ENCODE measurements at places on chromosomes 7 and 10. TPM values are rescaled to one million over a fixed set of nuclear protein-coding genes. Genes with fewer than 3 reads are reported as not detected.

GRCh38 chr10:88879534-88880281 lies at the start of gene STAMBPL1:
Gene STAMBPL1 (plus strand): TSS chr10:88880245. CDS start chr10:88901709, 21,464 bp downstream.
- DNase-seq: peak; percentile 67

The FEZF1 gene
- total RNA-seq: not detected

- DNase-seq: no peak
Measured at GRCh38 chr7:30877015-30877769, 34.5 kb upstream of the AQP1 start.

DNA sequence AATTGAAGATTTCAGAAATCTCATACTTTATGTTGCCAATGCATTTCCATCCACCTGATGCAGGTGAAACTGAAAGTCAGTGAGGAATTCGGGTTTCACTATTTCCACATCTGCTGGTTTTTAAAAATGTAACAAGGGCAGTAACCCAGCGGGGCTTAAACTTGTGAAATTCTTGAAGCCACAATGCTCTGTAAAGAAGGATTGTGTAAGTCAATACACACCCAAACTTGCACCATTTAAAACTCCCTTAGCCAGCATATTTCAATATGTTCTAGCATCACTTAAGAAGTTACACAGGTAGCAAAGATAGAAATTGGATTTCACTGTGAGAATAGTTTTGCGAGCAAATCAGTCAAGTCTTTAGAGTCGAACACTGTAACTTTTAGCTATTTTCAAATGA lies 386.1 kb downstream of the PLXDC2 start:
- DNase-seq: no peak

GRCh38 chr7:158620418-158620817 lies 32.8 kb upstream of the PTPRN2 start:
- no peak for DNase-seq

GRCh38 chr7:124033095-124033806 lies 384 bp upstream of the TMEM229A start:
- DNase-seq: peak; percentile 57

- no peak for DNase-seq
Measured at GRCh38 chr7:37011151-37011890, 287.0 kb upstream of the AOAH start.

The AGBL3 gene
- 2.2 TPM for total RNA-seq

- peak; percentile 86 for DNase-seq
Measured at GRCh38 chr10:75211007-75211691, 553 bp downstream of the VDAC2 start.

The SAMD9 gene
- total RNA-seq: 30.4 TPM

DNA sequence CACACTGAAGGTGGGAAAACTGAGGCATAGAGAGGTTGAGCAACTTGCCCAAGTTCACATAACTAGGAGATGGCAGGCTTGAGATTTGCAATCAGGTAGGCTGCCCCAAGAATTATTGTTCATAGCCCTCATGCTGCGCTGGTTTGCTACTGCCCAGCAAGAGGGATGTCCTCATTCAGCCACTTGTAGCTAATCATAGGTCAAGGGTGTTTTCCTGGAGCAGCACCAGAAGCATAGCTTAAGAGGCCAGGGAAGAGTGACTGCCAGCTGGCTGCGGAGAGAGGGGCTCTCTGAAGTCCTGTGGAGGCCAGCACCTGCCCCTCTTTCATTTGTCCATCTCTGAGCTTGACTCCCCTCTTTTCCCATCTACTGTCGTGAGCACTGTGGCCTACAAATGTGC lies 15.0 kb downstream of the CDHR3 start:
- no peak for DNase-seq

The HOGA1 gene
- total RNA-seq: 2.7 TPM

GRCh38 chr7:135792866-135793265 lies 44.3 kb upstream of the FAM180A start:
- DNase-seq: no peak

DNA sequence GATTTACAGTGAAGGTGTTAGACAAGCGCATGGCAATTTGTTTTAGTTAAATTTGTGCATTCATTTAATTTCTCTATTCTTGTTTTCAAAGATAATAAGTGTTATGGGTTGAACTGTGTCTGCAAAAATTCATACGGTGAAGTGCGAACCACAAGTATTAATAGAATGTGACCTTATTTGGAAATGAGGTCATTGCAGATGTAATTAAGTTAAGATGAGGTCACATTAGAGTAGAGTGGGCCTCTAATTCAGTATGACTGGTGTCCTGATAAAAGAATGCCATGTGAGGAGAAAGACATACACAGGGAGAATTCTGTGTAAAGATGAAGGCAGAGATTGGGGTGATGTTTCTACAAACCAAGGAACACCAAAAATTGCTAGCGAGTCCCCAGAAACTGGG lies 158.8 kb upstream of the SEMA3E start:
- DNase-seq: no peak

- no peak for DNase-seq
Measured at GRCh38 chr10:18533896-18534295, 117.5 kb downstream of the NSUN6 start.

- DNase-seq: no peak
Measured at GRCh38 chr10:104563051-104563450, 78.0 kb upstream of the SORCS3 start.

DNA sequence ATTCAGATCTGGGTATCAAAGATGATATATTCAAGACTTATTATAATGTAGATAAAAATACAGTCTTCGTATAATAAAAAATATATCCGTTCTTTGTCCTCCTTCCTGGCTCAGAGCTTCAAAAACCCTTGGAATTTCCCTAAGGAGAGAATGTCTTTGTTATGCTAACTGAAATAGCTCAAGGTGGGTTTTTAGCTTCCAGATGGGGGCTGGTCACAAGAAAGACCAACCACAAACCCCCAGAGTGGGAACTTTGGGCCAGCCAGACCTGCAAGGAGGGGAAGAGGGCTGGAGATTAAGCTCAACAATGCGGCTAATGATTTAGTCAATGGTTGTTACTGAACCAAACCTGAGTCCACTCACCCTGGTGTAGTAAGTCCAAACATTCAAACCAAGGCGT lies 196.4 kb downstream of the SDHAF3 start:
- DNase-seq: no peak

GRCh38 chr7:153354071-153354470 lies 594.5 kb downstream of the ACTR3B start:
- no peak for DNase-seq

DNA sequence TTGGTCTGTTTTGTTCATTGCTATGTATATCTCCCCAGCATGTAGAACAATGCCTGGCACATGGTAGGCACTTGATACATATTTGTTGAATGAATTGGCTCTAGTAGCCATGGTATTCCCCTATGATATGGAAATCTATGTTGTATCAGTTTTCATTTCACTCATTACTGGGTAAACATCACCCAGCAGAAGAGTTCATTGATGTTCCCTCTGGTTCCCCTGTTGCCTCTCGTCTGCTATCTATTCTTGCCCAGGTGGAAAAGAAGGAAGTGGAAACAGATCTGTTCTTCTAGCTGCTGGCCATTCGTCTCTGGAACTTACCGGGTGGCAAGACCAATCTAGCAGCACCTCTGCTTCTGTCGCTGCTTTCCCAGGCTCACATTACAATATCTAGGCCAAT lies 71.5 kb downstream of the LRRC4 start:
- no peak for DNase-seq

The CYP2C19 gene
- not detected for total RNA-seq

- peak; percentile 85 for DNase-seq
Measured at GRCh38 chr7:32506266-32507054, 11.2 kb downstream of the AVL9 start.

- peak; percentile 99 for DNase-seq
Measured at GRCh38 chr7:936386-937054, 18.0 kb downstream of the ADAP1 start.

GRCh38 chr10:78385599-78385998 lies 351.9 kb downstream of the RPS24 start:
- DNase-seq: peak; percentile 65

The DENND2A gene
- total RNA-seq: 0.36 TPM

GRCh38 chr7:25652366-25652765 lies 424.1 kb upstream of the NPVF start:
- no peak for DNase-seq

The NEUROD6 gene
- not detected for total RNA-seq

DNA sequence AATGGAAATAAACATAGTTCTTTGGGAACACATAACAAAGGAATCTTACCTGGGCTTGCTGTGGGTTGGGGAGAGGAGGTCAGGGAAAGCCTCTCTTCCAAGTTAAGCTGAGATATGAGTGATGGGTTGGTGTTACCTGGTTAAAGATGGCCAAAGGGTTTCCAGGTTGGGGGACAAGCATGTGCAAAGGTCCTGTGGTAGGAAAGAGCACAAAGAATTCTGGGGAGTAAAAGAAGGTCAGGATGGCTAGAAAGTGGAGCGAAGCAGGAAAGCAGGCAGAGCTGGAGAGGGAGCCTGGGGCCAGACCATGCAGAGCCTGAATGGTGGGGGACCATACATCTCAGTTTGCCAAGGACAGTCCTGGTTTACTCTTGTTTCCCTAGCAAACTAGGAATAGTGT lies 133.2 kb downstream of the CFAP58 start:
- no peak for DNase-seq

DNA sequence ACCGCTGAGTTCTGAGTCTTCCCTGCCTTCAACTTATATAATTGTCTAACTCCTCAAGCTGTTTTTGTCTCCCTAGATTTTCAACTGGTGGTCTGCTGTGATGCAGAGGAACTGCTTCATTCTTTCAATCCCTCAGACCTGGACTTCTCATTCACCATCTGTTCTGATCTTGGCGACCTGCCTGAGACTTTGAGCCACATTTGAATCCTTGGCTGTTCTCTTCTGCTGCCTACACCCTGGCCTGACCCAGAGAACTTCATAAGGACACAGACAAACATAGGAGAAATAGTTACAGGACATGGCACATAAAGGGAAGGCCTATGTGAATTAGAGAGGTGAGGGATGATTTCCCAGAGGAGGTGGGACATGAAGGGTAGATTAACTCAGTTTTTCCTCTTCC lies 326.7 kb downstream of the PTEN start:
- DNase-seq: no peak

DNA sequence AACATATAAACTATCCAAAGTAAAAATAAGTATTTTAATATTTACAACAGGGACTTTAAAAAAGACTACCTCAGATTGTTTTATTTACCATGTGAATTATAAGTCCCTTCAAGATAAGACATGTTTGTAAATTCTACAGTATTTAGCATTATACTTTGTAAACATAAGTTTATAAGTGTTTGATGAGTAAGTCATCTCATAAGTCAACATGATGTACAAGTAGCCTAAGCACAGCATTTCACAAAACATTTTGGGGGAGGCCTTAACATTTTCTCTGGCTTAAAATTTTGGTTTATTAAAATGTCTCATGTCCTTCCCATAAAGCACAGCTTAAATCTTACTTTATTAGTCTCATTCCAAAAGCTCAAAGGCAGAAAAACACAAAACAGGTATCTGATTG lies 15.4 kb downstream of the EPC1 start:
- DNase-seq: no peak

Data from osteoblast (primary cell).